CD4-positive, alpha-beta T cell treated with Interleukin-4 for 4 hours (primary cell): ENCODE measurements at places on chromosomes 4 and X.

DNA sequence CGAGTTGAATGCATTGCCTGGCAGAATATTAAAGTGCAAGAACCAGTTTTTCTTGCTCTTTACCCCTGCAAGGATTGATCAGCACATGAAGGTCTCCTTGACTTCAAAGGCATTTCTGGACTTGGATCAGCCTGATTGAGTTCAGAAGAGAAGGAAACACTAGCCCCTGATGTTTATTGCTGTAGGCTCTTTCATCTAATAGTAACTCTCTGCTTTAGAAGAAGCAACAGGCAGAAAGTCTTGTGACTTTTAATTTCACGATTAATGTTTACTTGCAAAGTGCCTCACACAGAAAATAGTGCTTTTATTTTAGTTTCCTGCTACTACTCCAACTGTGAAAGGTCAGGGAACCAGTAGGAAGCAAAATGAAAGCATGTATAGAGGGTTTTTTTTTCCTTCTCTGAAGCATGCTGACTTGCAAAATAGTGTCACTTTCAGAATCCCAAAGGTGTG, 69.1 kb downstream of the PCDH7 start:
- DNase-seq = no peak

- DNase-seq = no peak
Observed at GRCh38 chrX:12447448-12448064, 309.3 kb downstream of the FRMPD4 start.

DNA sequence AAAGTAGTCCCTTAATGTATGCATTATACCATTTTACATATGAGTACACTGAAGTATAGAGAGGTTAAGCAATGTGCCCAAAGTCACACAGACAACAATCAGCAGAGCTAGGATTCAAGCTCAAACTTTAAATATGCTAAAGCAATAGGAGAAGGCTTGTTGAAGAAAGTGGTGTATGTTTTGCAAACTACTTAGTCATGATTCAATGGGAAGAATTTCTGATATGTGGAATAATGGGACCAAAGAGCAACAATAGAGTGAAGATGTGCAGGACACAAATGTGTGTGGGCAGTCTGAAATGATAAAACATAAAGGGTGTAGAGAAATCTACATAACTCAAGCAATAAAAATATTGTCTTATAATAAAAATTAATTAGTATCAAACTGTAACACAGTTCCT, 109.0 kb upstream of the ARSJ start:
- no peak for DNase-seq

- DNase-seq = no peak
Observed at GRCh38 chrX:91279479-91279878, 155.2 kb upstream of the PABPC5 start.

DNA sequence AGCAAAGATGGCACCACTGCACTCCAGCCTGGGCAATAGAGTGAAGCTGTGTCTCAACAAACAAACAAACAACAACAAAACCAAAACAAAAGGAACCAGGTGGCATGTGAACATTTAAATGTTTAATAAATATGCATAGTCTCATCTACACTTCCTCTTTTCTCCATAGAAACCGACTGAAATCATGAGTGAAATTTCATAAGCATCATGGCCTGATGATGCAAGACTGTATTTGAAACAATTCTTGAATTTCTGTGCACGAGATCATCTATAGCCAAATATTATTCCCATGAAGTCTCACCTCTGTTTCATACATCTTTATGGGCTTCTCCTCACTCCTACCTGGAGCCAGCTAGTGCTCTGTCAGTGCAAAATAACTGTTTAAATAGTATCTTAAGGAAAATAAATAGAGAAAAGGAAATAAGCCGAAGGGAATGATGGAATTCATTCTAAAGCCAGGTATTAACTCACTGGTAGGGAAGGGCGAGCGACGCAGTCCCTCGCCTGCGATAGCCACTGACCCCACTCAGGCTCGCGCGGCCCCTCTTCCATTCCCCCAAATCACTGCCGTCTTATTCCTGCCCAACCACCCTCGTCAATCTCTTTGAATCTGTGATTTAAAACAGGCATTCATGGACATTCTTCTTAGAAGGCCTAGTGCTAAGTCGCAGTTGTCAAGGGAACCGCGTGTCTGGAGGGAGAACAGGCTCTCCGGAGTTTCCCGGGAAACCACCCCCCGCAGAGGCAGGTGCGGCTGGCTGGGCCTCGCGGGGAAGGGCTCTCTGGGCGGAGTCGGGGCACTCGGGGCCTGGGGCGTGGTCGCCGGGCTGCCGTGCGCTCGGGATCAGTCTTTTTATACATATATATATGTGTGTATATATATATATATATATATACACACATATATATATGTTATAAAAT, 52.4 kb upstream of the TRIM2 start:
- DNase-seq = peak; percentile 21

DNA sequence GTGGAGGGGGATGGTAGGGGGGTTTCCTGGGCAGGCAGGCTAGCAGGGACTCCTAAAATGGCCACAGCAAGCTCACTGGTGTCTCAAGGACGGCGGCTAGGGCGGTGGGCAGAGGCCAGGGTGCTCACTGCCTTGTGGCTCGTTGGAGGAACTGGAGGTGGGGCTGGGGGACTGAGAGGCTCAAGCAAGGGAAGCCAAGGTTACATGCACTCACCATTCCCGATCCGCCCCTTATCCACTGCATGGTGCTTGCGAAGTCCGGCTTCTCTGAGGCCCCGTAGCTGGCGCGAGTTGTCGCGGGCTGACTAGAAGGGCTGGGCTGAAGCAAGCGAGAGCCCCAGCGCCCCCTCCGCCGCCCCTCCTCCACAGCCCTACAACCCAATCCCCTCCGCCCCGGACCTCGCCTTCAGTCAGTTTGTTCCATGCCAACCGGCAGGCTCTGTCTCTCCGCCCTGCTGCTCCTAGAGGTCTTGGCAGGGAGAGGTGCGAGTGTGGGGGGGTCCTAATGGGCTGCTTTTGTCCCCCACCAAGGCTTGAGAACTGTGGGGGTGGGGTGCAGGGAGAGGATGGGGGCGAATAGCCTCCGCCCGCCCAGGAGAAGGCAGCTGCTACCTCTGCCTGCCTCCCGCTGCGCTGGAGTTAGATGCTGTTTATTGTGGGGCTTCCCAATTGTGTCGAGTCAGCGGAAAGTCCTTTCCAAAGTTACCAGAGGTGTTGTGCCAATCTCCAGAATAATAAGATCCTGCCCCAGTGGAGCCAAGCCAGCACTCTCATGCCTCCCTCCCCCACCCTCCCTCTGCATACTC, at the start of gene ARHGEF9:
TSS of gene ARHGEF9 (minus strand) at position 313 of the 806 bp plus-strand sequence. CDS start at position 244, 69 bp downstream.
- DNase-seq = no peak

DNA sequence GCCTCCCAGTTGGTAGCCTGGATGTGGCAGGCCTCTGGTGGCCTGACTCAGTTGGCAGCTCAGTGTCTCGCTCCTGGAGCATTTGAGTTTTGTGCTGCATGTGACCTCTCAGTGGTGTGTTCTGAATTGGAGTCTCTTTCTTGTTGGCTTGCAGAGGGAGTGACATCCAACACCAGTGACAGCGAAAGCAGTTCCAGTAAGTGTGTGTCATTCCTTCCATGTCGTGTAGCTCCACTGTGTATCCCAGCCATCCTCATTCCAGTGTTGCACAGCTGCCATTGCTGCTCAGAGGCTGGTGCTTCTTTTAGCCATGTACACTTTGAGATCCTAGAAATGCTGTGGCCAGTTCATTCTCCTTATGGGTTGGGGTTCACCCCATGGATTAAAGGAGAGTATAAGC, 52.4 kb downstream of the DLG3 start:
- DNase-seq = no peak

GRCh38 chrX:13009844-13010243, 34.6 kb downstream of the FAM9C start:
- DNase-seq = no peak

GRCh38 chrX:47191331-47191730, 2.3 kb upstream of the UBA1 start:
- peak; percentile 68 for DNase-seq
